ENCODE measurements at places on chromosomes 5 and 9. TPM values are rescaled to one million over a fixed set of nuclear protein-coding genes. Genes with fewer than 3 reads are reported as not detected.

Gene CDH6
- total RNA-seq, result 0.19 TPM

Gene GLDC
- 17.4 TPM for total RNA-seq

Gene LHX3
- total RNA-seq, result 0.12 TPM

Gene SPINK4
- total RNA-seq, result not detected

Gene ADGRD2
- not detected for total RNA-seq

Gene SLC36A2
- not detected for total RNA-seq

Gene SMIM33
- not detected for total RNA-seq

Gene PCDHA1
- total RNA-seq, result 0.21 TPM

Gene NEUROG1
- total RNA-seq, result not detected

Gene TRIM7
- 41.8 TPM for total RNA-seq

Measured in A549 treated with CpdA at 1 μM for 4 hours (cell line).